ENCODE measurements at places on chromosomes 4 and X. TPM values are rescaled to one million over a fixed set of nuclear protein-coding genes. Genes with fewer than 3 reads are reported as not detected.

Gene MAGEC2
- not detected for total RNA-seq

Gene RAP2C
- total RNA-seq, result 34.7 TPM

Gene GLOD5
- not detected for total RNA-seq

Gene MAGEA1
- not detected for total RNA-seq
